ENCODE measurements at places on chromosomes 2 and 18.

DNA sequence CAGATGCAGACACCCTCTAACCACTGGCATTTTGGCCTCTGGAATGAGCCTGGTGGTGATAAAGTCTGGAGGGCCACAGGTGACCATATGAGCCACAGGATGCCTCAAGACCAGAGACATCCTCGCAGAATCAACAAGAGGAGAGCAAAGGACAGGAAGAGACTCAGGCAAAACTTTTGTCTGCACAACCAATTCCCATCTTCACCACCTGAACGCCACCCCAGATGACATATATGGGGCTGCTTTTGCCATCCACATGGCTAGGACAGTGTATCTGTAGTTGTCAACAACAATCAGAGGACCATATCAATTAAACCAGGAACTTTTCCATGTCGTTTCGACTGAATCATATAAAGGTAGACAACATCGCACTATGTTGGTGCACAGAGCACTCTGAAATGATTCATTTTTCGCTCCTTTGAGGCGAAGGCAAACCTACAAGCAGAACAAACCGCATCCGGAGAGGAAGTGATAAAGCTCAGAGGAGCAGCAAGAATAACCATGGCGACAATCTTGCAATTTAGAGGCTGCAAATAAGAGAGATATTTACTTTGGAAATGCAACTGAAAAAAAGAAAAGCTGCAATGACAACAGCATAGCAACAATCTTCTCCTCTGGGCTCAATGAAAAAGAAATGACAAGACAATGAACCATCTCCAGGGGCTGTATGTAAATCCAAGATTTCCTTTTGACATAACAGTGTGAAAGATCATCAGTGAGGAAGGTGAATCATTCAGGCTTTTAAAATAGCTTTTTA, 204.5 kb downstream of the ARL4C start:
- DNase-seq = no peak

- no peak for DNase-seq
Observed at GRCh38 chr18:76213991-76214390, 281.1 kb downstream of the ZNF516 start.

DNA sequence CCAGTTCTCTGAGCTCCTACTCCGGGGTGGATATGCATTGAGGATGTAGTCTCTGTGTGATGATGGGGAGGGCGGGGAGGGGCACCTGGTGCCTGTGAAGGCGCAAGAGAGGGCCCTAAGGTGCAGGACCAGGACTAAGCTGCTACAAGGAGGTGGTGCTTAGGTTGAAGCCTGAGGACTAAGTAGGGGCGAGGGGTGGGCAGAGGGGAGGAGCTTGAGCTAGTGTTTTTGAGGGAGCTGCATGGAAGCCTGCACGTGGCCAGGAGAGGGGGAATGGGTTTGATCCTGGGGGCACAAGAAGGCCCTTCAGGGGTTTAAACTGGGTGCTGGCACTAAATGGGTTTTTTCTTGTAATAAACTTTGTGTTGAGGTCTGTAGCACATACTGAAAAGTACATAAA, 105.0 kb downstream of the UGGT1 start:
- no peak for DNase-seq

GRCh38 chr2:46351750-46352138, 54.5 kb downstream of the EPAS1 start:
- no peak for DNase-seq

- DNase-seq = no peak
Observed at GRCh38 chr18:12839526-12840196, 44.4 kb downstream of the PTPN2 start.

- no peak for DNase-seq
Observed at GRCh38 chr2:95063086-95063958, 37.8 kb downstream of the MAL start.

- no peak for DNase-seq
Observed at GRCh38 chr2:148447877-148448276, 196.7 kb upstream of the EPC2 start.

DNA sequence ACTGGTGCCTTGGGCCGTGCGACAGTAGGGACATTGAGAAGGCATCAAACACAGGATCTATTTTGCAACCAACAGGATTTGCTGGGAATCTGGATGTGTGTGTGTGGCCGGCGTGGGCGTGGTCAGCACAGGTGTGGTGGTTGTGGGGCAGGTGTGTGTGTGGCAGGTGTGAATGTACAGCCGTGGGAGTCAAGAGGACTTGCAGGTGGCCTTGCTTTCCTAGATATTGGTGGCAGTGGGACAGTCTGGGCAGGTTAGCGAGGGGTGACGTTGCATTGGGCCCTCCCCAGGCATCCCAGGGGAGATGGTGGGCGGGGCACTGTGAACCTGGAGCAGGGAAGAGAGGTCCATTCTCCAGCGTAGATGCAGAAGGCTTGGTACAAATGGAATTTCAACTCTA, 3.2 kb upstream of the LIMS2 start:
- DNase-seq = no peak
